ENCODE measurements at places on chromosomes 2 and 18. TPM values are rescaled to one million over a fixed set of nuclear protein-coding genes. Genes with fewer than 3 reads are reported as not detected.

GRCh38 chr2:45128580-45128997 lies 119.3 kb upstream of the SIX2 start:
- no peak for DNase-seq

- DNase-seq, result no peak
Observed at GRCh38 chr18:24660956-24661355, 200.5 kb downstream of the HRH4 start.

DNA sequence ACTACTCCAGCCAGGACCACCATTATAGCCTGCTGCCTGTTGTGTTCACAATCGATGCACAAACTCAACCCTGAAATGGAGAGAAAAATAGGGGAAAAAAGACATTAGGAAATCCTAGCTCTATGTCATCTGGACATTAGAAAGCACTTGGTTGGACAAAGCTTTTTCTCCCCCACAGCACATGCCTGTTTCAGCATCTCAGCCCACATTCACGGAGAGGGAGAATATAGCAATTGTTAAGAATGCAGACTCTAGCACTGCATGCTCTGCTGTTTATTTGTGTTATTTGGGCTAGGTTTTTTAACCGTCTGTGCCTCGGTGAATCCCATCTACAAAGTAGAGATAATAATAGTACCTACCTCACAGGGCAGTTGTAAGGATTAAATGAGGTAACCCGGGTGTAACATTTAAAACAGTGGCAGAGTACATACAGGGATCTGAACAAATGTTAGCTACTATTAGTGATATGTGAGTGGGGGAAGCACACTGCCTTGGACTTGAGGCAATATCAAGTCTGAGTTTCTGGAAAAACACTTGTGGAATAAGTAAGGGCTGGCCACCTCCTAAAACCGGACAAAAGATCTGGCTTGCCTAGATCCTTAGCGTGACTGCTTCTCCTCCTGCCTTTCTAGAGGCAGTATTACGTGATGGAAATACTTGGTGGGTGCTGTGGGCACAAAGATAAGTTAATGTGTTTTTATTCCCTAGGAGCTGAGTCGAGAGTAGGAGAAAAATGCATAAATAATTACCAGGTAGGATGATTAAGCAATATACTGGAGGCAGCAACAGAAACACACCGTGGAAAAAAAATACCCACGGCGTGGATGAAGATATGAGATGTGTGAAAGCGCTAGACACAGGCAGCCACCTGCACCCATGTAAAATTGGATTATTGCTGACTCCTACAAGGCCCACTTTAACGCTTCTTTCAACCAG lies 1.0 kb upstream of the PPP1CB start:
- no peak for DNase-seq

DNA sequence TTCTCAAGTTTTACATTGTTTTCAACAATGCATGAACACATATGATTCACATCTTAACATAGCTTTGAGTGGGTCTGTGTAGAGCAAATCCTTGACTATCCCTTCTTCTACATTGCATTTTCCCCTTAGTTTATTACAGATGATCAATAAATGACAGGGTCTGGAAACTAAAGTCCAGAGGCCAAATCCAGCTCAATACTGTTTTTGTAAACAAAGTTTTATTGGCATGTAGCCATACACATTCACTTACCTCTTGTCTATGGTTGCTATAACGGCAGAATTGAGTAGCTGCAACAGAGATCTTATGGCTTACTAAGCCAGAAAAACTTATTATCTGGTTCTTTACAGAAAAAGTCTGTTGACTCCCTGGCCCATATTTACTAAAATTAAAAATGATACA lies 12.8 kb downstream of the FANCL start:
- DNase-seq, result no peak

DNA sequence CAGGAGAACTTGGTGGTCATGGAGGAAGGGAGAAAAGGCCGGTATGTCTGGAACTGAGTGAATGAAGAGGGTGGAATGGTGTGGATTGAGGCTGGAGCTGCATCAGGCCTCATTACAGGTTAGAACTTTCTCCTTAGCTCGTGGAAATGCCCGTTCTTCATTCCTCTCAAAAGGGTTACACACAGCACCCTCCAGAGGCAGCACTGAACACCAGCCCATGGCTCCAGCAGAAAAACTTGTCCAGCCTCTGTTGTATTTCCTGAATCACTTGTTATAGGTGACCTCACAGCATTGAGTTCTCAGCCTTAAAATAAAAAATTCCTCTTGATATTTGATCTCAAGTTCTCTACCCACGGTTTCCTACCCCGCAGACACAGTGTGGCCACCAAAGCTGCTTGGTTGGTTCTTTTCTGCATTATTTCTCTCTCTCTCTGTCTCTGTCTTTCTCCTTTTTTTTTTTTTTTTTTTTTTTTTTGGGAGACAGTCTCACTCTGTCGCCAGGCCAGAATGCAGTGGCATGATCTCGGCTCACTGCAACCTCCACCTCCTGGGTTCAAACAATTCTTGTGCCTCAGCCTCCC lies 89.6 kb downstream of the ITGB1BP1 start:
- peak; percentile 48 for DNase-seq

DNA sequence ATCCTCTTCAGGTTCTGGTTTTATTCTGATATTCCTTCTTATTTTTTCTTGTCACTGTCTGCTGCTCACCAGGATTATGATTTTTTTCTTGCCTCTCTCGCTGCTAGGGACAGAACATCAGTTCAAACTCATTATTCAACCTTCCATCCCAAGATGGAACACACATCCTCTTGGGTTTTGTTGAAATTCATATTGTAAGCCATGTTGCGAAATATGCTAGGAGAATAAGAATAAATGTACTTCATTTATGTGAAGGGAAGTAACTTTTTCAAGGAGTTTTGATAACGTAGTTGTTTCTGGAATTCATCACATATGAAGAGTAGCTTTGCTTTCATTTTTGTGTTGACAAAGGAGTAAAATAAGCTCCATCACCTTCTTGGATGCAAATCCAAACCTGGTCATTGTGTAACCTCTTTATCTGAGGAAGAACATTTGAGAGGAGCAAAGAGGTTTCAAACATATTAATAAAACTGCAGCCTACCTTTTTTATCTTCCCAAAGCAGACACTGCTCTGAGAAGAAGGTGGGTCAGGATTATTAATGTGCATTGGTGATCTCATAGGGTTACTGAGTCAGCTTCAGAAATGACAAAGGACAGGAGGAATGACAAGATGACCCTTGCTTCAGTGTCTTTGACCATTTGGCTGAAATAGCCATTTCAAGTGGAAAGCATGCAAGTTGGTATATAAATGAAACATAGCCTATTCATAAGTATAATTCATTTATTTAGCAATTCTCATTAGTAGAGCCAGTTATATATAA lies 280.0 kb downstream of the GULP1 start:
- no peak for DNase-seq

DNA sequence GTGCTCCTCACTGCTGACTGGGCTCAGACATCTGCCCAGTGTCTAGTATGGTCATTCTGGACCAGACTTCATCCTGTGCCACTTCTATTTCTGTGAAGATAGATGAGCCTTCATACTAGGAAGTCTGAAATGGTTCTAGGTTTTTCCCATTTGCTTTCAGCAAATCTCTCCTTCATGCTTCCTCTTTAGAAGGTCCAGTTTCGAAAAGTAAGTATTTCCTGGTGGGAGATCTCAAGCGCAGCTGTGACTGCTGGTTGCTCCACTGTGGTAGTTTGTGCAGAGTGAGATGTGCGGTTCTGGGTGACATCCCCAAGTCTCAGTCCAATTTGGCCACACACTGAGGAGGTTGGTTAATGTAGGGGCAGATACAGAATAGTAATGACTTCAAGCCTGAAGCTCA lies 14.4 kb downstream of the IL36B start:
- no peak for DNase-seq

GRCh38 chr2:60855989-60856669 lies 25.2 kb upstream of the REL start:
- no peak for DNase-seq

DNA sequence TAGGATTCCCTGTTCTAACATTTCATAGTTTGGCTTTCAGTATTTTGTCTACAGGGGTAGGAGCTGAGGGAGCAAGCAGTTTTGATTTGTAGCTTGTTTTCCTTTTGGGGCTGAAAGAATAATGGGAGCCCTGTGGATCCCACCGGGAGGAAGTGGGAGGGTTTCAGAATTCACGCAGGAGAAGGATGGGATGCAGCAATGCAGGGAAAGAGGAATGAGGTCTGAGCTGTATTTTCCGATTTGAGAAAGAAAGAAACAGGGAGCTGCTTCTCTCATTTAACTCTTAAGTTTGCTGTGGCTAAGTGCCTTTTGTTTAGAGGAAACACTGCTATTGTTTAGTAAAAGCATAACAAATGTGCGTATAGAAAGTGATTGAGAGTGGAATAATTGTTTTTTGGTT lies 141.0 kb downstream of the ADCYAP1 start:
- no peak for DNase-seq

DNA sequence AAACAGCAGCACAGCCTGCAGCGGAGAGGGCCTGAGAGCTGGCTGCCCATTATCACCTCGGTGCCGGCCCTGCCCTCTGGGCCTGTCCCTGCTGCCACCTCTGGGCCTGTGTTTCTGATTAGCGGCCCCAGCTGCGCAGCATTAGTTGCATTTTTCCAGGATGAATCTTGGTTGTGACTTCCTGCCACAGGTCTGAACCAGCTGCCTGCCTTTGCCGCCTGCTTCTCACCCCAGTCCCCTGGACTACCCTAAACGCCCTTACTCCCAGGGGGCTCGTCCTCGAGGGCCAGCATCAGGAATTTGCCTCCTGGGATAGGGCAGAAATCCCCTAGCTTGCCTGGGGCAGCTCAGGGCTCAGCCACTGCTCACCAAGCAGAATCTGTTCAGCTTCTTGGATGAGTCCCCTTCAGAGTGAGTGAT lies 342.8 kb downstream of the DYSF start:
- DNase-seq, result no peak

DNA sequence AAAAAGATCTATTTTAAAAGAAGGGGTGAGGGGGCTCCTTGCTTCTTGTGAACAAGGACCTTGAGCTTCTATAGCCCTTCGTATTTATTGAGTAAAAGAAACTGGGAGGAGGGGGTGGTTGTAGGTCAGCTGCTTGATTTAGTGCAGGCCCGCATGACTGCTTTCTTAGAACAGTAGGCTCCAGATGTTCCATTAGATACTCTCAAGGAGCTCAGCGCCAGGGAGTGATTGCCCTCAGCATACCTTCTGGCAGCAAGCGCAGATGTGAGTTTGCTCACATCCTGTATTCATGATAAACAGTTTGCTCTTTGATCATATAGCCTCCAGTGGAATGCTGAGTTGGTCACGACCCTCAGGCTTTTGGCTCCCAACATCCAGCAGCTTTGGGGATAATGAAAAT lies 108.9 kb upstream of the XPO1 start:
- DNase-seq, result no peak

Gene KIF5C
- total RNA-seq, result 0.73 TPM

Gene C2orf15
- 0.61 TPM for total RNA-seq

Gene MAP3K20
- total RNA-seq, result 40.1 TPM

Gene ST8SIA5
- 0.40 TPM for total RNA-seq

Gene CNTNAP5
- not detected for total RNA-seq

Gene VWC2L
- not detected for total RNA-seq

Gene CYP1B1
- 5.4 TPM for total RNA-seq

Gene ONECUT2
- total RNA-seq, result 0.10 TPM

Gene NT5C1B
- total RNA-seq, result not detected

Data from ovary (tissue), 10 donors.